ENCODE measurements at places on chromosomes 4 and X. TPM values are rescaled to one million over a fixed set of nuclear protein-coding genes. Genes with fewer than 3 reads are reported as not detected.

The GPR82 gene
- total RNA-seq, result 0.37 TPM

The RIBC1 gene
- 1.9 TPM for total RNA-seq

The PLS3 gene
- 186 TPM for total RNA-seq

The C4orf51 gene
- total RNA-seq, result not detected

The MTM1 gene
- 16.7 TPM for total RNA-seq

The EIF2S3 gene
- total RNA-seq, result 169 TPM

The KLF8 gene
- 13.8 TPM for total RNA-seq

The MXRA5 gene
- 15.5 TPM for total RNA-seq

The SSX1 gene
- total RNA-seq, result not detected

The TAF7L gene
- not detected for total RNA-seq
